SJSA1 (cell line): ENCODE measurements at places on chromosomes 6 and 20. TPM values are rescaled to one million over a fixed set of nuclear protein-coding genes. Genes with fewer than 3 reads are reported as not detected.

ENPP4 gene
- total RNA-seq: 12.6 and 14.3 TPM in 2 replicates

DNA sequence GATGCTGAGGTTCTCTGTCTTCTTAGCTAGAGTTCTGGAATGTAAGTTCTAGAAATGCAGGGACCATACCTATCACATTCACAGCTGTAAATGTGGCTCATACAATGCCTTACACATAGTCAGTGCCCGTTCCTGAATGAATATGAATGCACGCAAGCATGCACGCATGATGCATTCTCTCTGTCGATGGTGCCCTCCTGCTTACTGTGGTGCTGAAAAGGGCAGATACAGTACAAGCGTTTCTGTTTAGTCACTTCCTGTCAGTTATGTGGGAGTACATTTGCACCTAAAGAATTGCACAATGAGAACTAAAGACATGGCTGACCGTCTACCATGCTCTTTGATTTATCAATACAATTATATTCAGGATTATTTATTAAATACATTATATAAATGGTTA is 152.2 kb upstream of the SOX4 start:
- DNase-seq: no peak
- no peaks in the 10 kb centered on the region for H3K36me3 ChIP-seq
- no peaks in the 10 kb centered on the region for H3K27me3 ChIP-seq
- no peaks in the 10 kb centered on the region for H3K4me1 ChIP-seq

- H3K27ac ChIP-seq: no peak overlapping the region
- no peak for DNase-seq
- no peaks in the 10 kb centered on the region for H3K27me3 ChIP-seq
These were observed 29.5 kb downstream of the ANKRD60 start for GRCh38 chr20:58198901-58199355.

DNA sequence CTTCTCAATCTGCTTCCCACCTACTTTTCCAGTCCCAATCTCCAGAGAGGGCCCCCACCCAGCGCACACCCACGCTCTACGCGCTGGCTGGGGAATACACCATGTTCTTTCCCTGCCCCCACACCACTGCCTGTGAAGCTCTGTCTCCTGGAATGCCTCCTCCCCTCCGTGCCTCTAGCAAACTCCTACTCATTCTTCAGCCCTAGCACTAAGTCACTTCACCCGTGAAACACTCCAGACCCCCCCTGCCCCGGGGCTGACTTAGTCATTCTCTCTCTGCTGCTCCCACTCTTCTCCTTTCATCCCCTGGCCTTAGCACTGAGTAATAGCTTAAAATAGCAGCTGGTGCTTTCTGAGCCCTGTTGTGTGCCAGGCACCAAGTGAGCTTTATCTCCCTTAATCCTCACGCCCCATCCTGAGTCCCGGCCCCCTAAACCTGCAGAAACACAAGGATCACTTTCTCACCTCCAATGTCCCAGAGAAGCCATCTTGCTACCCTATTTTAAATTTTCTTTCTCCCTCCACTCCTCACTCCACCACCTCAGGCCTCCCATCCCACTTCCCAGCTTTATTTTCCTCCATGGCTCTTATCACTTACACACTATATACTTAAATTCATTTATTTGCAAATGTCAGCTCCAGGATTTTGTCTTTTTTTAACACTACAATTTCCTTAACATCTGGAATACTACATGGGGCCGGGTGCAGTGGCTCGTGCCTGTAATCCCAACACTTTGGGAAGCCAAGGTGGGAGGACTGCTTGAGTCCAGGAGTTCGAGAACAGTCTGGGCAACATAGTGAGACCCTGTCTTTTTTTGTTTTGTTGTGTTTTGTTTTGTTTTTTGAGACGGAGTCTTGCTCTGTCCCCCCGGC is 6.3 kb upstream of the PARD6B start:
- H3K36me3 ChIP-seq: no peaks in the 10 kb centered on the region
- peaks cover 27% of the 10 kb centered on the region for H3K4me1 ChIP-seq
- DNase-seq: peak; percentile 97
- peak overlapping the region; percentile 37 for H3K27ac ChIP-seq
- H3K27me3 ChIP-seq: no peaks in the 10 kb centered on the region

DNA sequence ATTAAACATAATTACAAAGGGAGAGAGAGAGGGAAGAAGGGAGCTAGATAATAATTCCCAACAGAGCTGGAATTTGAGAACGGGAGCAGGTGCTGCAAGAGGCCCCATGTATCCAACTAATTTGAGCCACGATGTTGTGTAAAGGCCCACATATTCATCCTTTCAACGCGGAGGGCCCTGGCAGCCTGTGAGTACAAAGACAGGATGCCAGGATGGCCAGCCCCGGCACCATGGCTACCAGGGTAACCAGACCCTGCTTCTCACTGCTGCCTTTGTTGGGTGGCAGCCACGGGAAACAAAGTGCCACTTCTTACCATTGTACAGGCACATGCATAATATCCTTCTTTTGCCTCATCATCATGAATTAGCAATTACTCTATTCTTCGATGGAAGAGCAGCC is 492.0 kb upstream of the NRSN1 start:
- DNase-seq: no peak
- H3K36me3 ChIP-seq: no peaks in the 10 kb centered on the region
- no peaks in the 10 kb centered on the region for H3K27me3 ChIP-seq

FAM83C gene
- total RNA-seq: not detected in 2 replicates

DNA sequence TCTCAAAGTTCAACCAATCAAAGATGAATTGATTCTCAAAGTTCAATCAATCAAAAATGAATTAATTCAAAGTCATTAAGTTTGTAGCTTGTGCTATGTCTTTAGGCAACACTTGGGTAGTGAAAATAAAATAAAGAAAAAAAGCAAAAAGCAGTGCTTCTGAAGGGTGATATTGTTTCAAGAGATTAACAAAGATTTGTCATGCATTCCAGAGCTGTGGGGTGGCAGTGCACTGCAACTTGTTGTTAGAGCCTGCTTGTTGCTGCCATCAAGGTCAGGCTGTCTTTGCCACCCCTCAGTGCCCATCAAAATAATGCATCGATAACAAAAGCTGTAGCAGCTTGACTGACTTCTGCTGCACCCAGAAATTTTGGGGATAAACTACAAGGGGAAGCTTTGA is 128.6 kb downstream of the RNF144B start:
- DNase-seq: peak; percentile 27
- H3K27me3 ChIP-seq: no peaks in the 10 kb centered on the region
- no peaks in the 10 kb centered on the region for H3K36me3 ChIP-seq
- no peak overlapping the region for H3K4me3 ChIP-seq
- H3K4me1 ChIP-seq: peaks cover 7% of the 10 kb centered on the region; the same call in 1 of the 2 replicates

TCFL5 gene
- 6.3 and 12.8 TPM in 2 replicates for total RNA-seq

- no peaks in the 10 kb centered on the region for H3K27me3 ChIP-seq
- no peak for DNase-seq
- no peaks in the 10 kb centered on the region for H3K4me1 ChIP-seq
- no peak overlapping the region for H3K27ac ChIP-seq
- no peak overlapping the region for H3K4me3 ChIP-seq
- no peaks in the 10 kb centered on the region for H3K36me3 ChIP-seq
These were observed 522.0 kb upstream of the MAN1A1 start for GRCh38 chr6:119871520-119871919.

DNA sequence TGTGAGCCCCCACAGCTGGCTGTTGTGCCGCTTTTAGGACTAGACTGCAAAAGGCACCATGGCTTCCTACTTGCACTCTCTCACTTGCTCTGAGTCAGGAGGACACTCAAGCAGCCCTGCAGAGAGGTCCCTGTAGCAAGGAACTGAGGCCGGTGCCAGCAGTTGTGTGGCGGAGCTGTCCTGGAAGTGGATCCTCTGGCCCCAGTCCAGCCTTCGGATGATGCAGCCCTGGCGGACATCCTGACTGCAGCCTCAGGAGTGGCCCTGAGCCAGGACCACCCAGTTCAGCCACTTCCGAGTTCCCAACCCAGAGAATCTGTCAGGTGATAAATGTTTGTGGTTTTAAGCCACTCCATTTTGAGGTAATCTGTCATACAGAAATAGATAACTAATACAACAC is 17.5 kb downstream of the CTCFL start:
- H3K36me3 ChIP-seq: no peaks in the 10 kb centered on the region
- no peak overlapping the region for H3K27ac ChIP-seq
- H3K4me1 ChIP-seq: peaks cover 9% of the 10 kb centered on the region
- H3K27me3 ChIP-seq: peaks cover 8% of the 10 kb centered on the region; the same call in 1 of the 2 replicates
- H3K4me3 ChIP-seq: no peak overlapping the region

DNA sequence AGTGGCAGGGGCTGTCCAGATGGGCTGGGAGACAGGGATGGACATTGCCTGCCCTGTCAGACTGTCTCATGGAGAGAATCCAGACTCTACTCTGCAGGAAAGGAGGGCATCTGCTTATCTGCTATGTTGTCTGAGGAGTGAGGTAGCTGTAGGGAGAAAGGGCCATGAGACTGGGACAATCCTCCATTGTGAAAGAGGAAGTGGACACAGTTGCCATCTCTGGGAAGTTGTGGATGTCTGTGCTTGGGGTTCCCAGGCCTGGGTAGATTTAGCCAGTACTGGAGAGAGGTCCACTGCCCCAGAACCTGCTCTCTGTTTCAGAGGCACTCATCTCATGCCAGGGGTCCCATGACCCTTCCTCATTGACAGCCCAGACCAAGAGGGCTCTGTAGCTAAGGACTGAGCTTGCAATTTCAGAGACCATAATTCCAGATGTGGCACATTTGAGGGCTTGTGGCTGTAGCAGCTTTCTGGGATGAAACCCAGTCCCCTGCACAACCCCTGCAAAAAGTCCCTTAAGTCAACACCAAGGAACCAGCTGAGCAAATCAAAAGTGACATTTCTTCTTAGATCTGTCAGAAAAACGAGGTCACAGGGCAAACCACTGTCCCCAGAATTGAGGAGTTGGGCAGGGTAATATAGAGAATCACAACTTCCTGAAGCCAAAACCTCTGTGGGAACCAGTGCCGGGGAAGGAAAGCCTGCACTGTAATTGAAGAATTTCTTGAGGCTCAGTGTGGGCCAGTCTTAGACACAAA is 4.1 kb upstream of the SIRPG start:
- no peaks in the 10 kb centered on the region for H3K36me3 ChIP-seq
- no peak overlapping the region for H3K27ac ChIP-seq
- no peaks in the 10 kb centered on the region for H3K4me1 ChIP-seq
- no peak for DNase-seq
- H3K4me3 ChIP-seq: no peak overlapping the region

PTCRA gene
- not detected in 2 replicates for total RNA-seq
